ENCODE measurements at places on chromosomes 1 and 21.

DNA sequence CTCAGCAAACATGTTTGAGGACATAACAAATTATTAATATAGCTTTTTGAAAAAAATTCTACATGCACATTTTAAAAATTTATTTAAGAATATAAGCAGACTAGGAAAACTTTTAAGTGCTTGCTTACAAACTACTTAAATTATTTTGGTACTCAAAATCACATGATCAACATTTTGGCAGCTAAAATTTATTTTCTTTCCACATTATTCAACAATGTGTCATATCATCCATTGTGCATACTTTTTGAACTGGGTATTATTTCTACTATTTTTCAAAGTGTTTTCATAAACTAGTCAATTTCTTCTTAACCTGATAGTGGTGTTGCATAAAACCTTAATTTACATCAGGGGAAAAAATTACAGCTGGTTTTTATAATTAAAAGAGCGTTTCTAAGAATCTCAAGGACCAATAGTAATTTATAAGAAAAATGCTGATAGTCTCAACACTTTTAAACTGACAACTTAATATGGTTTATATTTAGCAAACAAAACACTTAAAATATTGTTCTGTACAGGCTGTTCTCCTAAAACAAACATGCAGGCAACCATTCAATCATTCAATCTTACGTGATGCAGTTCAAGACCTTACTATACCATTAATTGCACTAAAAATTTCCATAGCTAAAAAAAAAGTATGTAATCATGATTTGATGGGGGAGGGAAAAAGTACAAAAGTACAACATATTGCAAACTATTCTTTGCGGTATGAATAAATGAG, 105.0 kb downstream of the GPATCH2 start:
- DNase-seq = no peak

- no peak for DNase-seq
Measured at GRCh38 chr1:173616859-173617258, 14.0 kb upstream of the SLC9C2 start.

DNA sequence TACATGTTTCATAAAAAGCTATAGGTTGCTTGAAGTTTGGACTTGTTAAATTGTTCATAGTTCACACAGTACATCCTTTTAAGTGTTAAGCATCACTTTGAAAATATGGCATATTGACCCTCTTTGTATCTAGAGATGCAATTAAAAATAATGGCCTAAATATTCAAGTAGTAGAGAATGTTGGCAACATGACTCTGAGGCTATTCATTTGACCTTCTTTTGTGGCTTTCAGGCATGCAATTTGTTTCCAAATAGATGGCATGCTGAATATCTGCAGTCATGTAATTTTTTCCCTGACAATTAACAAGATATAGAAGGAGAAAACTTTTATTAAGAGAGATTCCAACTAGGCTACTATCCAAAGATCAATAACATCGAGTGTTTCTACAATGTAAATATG, 230.5 kb upstream of the ZRANB2 start:
- no peak for DNase-seq

- no peak for DNase-seq
Measured at GRCh38 chr1:191905781-191906180, 252.5 kb upstream of the RGS18 start.

DNA sequence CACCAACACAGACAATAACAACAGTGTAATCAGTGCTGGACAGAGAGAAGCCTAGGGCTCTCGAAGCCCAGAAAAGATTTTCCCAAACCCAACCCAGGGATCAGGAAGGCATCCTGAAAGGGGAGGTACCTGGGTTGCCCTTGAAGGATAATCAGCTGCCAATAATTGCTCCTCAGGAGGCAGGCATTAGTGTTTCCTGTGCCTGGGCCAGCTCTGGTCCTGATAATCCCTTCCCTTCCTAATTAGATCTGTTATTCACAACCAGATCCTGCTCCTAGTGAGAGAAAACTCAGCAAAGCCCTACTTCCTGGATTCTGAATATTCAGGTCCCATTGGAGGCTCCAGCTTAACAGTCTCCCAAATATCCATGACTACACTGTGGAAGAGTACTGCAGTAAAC, 117.4 kb downstream of the DMRTA2 start:
- no peak for DNase-seq

DNA sequence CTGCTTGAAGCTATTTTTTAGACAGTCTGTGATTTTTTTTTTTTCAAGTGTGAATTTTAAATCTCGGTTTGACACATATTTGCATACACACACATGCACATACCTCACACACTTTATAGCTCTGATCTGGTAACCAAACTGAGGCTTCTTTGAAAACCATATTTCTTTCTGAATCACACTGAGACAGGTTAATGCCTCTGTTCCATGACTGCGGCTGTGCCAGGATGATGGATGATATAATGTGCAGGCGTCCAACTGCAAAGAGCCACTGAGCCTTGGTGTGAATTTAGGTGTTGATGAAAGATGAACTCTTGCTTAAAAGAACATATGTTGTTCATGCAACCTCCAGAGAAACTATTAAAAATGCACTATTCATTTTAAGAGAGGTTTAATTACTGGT, 504.0 kb upstream of the OLFM3 start:
- DNase-seq = no peak

GRCh38 chr1:186094172-186094571, 280.9 kb downstream of the TPR start:
- no peak for DNase-seq

GRCh38 chr1:10456048-10456447, 6.2 kb downstream of the CORT start:
- DNase-seq = no peak

DNA sequence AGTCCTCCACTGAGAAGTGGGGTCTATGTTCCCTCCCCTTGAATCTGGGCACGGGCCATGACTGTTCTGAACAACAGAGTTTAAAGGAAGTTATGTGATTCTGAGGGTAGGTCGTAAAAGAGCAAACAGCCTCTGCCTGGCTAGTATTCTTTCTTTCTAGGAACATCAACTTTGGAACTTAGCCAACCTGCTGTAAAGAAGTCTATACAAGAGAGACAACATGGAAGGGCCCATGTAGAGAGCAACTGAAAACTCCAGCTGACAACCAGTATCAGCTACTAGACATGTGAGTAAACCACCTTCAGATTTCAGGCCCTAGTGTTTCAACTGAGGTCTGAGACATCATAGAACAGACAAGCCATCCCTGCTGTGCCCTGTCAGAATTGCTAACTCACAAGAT, 7.5 kb downstream of the SELENOF start:
- DNase-seq = no peak

GRCh38 chr1:185337246-185337645, 20.2 kb upstream of the IVNS1ABP start:
- DNase-seq = peak; percentile 72

DNA sequence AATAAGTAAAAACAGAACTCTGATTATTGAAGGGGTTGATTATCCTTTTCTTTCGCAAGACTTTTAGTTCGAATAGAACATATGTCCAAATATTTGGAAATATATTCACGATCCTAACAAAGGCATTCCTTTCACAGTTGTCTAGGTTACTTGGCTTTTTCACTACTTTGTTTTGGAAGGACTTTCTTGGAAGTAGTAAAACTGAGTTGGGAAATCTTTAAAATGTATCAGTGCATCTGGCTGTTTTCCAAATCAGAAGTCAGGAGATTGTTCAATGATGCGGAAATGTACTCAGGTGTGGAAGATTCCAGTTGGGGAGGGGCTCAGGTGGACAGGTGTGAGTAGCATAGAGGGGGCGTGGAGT, 67.1 kb downstream of the SH3BGR start:
- no peak for DNase-seq

DNA sequence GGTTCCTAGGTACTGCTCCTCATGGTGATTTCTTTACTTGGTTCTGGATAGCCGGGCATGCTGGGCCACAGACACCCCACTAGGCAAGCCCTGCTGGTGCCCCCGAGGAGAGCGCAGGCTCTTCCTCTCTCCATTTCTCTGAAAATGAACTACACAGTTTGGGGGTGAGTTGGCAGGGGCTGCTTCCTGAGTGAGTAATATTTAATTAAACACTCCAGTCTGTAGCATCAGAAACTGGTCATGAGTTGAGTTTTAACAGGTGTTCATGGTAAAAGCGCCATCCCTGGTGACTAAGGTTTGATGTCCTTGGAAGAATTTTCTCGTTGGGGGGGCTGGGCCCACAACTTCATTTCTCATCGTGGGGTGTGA, 1.7 kb downstream of the SPSB1 start:
- DNase-seq = no peak

DNA sequence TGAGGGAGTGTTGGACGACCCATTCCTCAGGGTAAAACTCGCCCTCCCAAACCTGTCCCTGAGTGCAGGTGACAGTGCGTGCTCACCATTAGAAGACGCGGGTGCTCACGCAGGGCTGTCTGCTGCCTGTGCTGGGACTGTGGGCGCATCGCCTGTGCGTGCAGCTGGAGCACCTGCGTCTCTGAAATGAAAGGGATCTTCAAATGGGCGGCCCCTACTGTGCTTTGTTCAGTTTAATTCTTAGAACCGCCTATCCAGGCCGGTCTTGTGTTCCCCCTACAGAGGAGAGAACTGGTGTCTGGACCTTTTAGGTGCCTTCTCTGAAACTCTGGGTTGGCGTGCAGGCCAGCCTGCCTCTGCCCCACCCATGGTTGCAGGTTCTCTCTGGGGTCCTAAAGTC, 125.8 kb downstream of the PCBP3 start:
- no peak for DNase-seq

DNA sequence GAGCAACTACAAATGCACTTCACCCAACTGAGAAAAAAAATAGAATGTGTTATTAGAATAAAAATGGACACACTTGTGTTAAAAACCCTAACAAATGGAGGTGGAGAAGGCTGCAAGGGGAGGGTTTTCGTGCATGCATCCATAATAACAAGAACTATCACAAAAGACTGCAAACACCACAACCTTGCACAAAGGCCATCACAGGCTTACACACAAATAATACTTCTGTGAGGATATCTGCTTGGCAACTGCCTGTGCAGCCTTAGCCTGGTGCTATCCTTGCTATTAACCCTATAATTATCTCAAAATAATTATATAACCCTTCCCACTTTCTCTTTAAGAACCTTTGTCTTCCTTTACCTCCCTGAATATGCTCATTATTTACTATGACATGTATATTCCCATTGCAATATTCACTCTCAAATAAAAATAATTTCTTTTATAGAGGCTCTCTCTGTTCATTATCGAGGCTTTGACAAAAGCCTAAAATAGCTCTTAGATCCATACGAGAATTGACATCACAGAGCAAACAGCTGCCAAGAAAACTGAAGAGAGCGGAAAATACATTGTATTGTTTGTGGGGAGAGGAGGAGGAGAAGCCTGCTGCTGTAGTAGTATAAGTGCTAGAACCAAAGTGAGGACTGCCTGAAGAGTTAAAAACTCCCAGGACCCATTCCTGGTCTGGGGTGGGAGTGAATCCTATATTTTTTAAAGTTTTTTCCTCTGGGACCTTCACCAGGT, 1768.7 kb downstream of the BRINP3 start:
- DNase-seq = no peak

- no peak for DNase-seq
Measured at GRCh38 chr1:167504467-167504827, 13.9 kb downstream of the CD247 start.

Data from inflammatory macrophage (primary cell).